ENCODE measurements at places on chromosomes 6 and 20.

- DNase-seq: no peak
Measured at GRCh38 chr6:168990019-168990751, 263.5 kb downstream of the THBS2 start.

GRCh38 chr6:108736832-108737231, 111.4 kb upstream of the ARMC2 start:
- no peak for DNase-seq

DNA sequence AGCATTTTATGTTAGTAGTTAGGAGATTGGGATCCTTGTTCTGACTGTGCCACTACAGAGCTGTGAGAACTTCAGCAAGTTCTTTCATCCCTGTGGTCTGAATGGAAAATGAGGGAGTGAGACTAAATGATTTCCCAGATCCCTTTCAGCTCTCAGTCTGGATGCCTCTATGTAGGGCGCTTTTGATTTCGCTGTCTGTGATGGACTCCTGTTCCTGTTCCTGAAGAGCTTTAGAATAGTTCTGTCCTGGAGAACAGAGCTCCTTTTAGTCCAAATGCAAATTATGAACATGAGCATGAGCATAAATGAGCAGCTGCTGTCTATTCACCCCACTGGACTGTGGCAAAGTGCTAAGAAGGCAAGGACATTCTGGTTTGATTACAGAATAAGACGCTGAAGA, 61.4 kb upstream of the NT5E start:
- no peak for DNase-seq

GRCh38 chr6:85368631-85369030, 81.3 kb upstream of the NT5E start:
- DNase-seq: no peak

DNA sequence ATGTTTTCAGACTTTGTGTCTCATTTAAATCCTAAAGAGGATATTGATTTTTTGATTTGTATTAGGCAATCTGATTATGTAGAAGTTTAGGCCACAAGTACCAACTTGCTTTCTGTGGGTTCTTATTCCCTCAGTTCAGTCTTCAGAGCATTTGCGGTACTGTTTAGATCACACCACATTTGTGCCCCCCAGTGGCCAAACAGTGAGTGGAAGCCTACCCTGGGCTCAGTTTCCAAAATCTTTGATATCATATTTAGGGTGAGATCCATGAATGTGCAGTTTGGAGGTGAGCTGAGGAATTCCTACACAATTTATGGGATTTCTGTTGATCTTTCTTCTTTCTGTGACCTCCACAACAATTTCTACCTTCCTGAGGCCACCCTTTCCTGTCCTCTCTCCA, 92.3 kb upstream of the FUT9 start:
- DNase-seq: no peak

DNA sequence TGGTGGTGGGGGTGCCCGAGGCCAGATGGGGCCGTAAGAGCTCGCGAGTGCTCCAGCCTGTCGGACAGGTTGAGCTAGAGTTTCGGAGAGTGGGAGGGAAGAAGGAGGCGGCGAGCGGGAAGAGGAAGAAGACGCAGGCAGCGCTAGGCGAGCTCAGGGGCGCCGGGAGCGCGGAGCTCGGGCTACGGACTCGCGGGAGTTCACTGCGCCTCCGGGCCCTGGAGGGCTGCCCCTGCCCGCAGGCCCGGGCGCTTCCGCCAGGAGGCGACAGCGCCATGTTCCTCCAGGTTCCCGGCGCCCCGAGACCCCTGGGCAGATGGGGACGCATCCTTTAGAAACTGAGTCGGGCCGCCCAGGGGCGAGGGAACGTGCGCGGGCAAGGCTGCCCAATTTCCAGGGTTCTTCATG, 984 bp downstream of the TFAP2C start:
- DNase-seq: no peak

- DNase-seq: no peak
Measured at GRCh38 chr20:9306521-9306920, 207.9 kb upstream of the LAMP5 start.

- DNase-seq: no peak
Measured at GRCh38 chr6:153537422-153537821, 406.3 kb upstream of the RGS17 start.

GRCh38 chr6:131122516-131122915, 12.8 kb upstream of the AKAP7 start:
- DNase-seq: no peak

Data from stimulated activated CD4-positive, alpha-beta T cell treated with anti-CD3 and anti-CD28 coated beads, Interleukin-1b, Interleukin-23, amount 100 ng/mL, for 24 hours (primary cell).